Activated CD4-positive, alpha-beta T cell treated with anti-CD3 and anti-CD28 coated beads for 4 hours (primary cell): ENCODE measurements at places on chromosomes 11 and 22.
A peak's percentile ranks its signal among the peaks of the same experiment; 100 is the strongest.

DNA sequence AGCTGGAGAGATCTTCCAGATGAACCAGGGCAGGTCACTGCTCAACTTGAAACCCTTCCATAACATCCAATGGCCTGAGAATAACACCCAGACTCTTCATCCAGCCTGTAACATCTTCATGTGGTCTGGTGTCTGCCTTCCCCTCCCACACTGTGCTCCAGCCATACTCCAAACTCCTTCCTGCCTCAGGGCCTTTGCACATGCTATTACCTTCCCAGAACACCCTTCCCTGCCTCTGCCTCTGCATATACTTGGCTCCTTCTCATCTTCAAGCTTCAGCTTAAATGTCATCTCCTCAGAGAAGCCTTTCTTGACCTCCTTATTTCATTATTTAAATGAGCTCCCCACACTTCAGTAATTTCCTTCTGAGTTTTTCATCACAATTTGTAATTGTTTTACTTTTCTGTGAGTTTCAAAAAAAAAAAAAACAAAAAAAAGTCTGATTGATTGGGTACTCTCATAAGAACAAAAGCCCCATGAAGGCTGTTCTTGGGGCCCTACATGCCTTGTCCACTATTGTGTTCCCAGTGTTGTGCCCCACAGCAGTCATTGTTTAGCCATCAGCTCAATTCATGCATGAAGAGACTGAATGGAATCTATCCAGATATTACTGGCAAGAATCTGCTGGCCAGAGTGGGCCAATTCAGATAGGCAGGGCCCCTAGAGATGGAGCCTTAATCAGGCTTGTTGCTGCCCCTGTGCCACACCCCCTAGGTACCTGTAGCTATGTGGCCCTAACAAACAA is 22.1 kb downstream of the LMO1 start:
- no peak for DNase-seq

- no peak for DNase-seq
These were observed 28.1 kb upstream of the VPREB1 start for GRCh38 chr22:22216450-22216959.

DNA sequence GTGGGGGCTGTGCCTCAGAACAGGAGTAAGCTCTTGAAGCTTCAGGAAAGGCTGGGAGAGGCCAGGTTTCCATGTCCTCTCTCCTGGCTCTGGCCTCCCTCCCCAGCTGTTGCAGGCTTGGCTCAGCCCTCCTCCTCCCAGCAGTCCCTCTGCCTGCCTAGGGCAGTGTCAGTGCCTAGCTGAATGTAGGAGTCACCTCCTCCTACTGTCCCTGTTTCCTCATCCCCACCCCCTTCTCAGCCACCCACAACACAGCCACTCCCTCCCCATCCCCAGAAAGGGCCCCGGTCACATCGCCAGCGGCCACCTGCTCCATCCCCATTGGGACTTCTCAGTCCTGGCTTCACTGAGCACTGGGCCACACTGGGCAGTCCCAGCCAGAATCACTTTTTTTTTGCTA is 2.9 kb upstream of the FBLN1 start:
- DNase-seq = no peak

- no peak for DNase-seq
These were observed 3.6 kb downstream of the LZTR1 start for GRCh38 chr22:20985720-20986119.

DNA sequence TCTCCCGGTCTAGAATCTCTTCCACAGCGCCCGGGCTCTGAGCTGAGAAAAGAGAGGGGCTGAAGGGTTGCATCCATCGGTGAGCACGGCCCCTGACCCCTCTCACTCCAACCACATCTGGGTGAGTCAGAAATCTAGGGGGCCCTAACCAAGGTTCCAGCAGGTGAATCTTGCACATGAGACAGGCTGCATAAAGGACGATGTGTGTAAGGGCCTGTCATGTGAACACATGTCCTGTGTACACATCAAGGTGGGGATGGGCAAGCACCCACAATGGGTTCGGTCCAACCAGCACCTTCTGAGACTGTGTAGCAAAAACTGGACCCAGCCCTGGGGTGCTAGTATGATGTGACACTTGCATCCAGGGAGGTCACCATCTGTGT is 1.2 kb downstream of the BET1L start:
- no peak for DNase-seq

DNA sequence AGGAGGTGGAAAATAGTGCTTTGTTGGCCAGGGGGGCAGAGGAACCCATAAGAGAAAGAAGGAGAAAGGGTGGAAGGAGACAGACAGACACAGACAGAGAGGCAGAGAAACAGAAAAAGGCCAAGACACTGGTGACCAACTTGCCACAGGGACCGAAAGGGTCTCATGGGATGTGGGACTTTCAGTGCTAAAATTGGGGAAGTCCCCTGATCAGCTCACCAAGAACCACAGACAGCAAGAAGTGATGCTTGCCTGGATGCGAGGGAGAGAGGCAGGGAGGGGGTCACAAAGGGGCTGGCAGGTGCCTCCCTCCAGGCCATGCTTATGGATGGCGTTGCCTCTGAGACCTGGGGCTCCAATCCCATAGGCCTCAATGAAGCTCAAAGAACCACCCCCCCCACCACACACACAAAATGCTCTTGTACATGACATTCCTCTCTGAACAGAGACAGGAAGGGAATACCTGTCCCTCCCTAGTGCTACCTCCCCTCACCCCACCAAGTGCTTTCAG is 413.4 kb downstream of the MN1 start:
- no peak for DNase-seq

GRCh38 chr11:118241764-118242098 is 10.4 kb downstream of the MPZL3 start:
- no peak for DNase-seq

- no peak for DNase-seq
These were observed 421.8 kb upstream of the ANO3 start for GRCh38 chr11:25910086-25910485.

DNA sequence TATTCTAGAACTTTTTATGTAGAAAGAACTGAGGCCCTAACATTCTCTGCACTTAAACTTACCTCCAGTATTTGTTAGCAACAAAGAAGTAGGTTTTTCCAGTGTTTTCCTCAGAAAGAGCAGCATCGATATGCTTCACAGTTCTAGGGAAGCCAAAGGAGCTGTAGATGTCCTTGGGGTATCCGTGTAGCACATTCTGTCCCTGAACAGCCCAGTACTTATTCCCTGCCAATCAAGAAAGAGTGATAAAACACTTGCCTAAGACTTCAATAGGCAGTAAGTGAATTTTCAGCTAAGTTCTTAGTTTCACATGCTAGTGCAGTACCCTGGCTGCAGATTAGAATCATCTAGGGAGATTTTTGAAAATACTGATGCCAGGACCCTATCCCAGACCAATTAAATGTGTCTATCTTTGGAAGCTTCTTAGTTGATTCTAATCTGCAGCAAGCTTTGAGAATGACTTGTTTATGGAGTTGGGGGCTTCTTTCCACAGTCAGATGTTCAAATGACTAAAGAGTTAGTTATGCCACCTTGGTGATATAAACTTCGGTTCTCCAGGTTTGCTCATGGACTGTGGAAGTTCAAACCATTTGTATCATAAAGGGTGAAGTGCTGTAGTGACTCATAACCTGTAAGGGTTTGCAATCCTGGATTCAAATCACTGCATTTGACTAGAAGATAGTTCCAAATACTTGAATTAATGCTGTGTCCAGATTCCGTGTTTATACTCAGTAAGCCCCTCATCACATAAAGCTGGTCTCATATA is 6.5 kb downstream of the MMP1 start:
- no peak for DNase-seq

GRCh38 chr11:6353367-6353987 is 33.2 kb upstream of the CAVIN3 start:
- peak; percentile 48 for DNase-seq

- no peak for DNase-seq
These were observed 971.9 kb downstream of the BRD1 start for GRCh38 chr22:48855593-48856307.

DNA sequence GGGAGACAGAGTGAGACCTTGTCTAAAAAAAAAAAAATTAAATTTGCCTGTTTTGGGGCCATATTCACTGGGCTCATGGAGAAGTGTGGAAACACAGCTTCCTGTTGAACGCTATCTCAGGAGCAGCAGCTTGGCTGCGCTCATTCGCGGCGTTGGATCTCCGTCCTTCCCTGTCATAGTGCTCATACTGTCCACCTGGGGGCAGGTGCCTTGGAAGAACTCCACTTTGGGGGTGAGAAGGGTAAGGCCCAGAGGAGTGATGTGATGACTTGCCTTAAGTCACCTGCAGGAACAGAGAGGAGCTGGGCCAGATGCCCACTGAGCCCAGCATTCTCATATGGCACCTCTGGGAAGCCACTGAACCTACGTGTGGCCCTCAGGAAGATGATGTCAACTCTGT is 82.8 kb downstream of the CABIN1 start:
- no peak for DNase-seq

GRCh38 chr22:47289336-47289985 is 527.0 kb downstream of the TBC1D22A start:
- DNase-seq = no peak
